ENCODE measurements at places on chromosomes 16 and 17.

DNA sequence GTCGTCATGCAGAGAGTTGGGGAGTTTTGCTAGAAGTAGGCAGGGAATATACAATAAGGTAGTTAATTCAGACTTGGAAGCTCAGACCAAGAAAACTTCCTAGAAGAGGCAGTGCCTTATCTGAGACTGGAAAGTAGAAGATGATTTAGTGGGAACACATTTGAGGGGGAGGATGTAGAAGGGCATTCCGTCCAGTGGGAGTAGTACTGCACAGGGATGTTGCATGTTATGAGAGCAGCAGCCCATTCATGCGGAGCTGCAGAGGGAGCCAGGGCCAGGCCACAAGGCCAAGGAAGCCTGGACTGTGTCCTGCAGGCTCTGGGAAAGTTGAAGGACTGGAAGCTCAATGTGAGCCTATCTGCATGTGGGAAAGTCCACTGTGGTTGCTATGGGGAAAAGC lies 344.5 kb upstream of the EEF2KMT start:
- no peak for DNase-seq

DNA sequence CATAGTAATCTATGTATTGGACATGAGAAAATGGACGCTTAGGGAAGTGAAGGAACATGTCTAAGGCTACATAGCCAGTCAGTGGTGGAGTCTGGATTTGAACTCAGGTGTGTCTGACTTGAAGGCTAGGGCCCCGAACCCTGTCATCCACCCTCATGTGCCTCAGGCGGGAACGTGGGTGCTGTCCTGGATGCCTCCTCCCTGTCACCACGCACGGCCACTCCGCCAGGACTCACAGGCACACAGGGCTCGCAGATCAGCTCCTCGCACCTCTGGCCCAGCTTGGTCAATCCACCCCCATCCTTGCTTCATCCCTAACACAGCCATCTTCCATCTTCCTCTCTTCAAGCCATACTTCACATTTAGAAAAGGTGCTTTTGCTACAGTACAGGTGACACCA lies 154.7 kb downstream of the KCNJ12 start:
- DNase-seq, result no peak

- DNase-seq, result peak; percentile 49
Observed at GRCh38 chr16:17370223-17370707, 100.5 kb downstream of the XYLT1 start.

- no peak for DNase-seq
Observed at GRCh38 chr16:81532491-81533174, 88.0 kb downstream of the CMIP start.

DNA sequence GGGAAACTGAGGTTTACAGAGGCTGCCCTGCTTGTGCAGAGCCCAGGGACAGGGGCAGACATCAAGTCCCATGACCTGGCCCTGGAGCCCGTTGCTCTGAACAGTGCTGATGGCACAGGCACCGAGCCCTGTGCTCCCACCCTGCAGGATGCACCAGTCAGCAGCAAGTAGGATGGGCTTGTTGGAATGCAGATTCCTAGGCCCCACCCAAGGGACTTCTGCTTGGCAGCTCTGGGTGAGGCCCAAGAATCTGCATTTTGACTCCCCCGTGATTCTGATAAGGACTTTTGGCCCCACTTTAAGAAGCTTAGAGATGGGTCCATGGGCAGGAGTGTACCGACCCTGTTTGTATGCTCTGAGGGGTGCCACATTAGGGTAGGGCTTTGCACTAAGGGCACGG lies 23.3 kb downstream of the LASP1 start:
- DNase-seq, result no peak

- DNase-seq, result no peak
Observed at GRCh38 chr17:62030264-62030663, 34.8 kb downstream of the MED13 start.

- no peak for DNase-seq
Observed at GRCh38 chr16:11674818-11675560, 6.7 kb downstream of the SNN start.

GRCh38 chr17:5329784-5330557 lies 47.9 kb downstream of the RABEP1 start:
- DNase-seq, result peak; percentile 12

All from AG10803 (cell line).